ENCODE measurements at places on chromosomes 16 and 17.
A peak's percentile ranks its signal among the peaks of the same experiment; 100 is the strongest.

GRCh38 chr17:2089021-2089422 is 34.1 kb downstream of the HIC1 start:
- DNase-seq: no peak

DNA sequence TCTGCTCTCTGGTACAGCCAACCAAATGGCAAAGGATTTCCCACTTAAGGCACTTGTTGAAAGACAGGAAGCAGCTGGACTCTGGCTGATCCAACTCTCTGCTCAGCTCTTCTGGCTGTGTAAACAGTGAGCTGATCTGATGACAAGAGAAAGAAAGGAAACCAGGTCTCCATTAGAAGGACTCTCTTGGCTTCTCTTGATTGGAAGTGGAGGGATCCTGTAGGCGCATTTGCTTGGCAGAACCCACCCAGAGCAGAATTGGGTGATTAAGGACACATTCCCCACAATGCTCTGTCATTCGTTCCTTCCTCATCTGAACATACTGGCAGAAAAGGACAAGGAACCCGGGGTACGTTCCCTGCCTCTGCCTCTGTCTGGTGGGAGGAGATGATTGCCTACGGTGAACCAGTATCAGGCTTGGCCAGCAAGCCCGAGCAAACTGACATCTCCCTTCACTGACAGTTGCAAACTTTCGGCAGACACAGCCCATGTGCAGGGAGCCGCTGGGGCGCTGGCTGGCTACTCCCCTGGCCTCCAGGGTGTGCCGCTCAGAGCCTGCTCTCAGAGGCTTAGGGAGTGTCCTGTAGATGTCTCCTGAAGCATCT is 29.1 kb downstream of the LDHD start:
- DNase-seq: peak; percentile 89

DNA sequence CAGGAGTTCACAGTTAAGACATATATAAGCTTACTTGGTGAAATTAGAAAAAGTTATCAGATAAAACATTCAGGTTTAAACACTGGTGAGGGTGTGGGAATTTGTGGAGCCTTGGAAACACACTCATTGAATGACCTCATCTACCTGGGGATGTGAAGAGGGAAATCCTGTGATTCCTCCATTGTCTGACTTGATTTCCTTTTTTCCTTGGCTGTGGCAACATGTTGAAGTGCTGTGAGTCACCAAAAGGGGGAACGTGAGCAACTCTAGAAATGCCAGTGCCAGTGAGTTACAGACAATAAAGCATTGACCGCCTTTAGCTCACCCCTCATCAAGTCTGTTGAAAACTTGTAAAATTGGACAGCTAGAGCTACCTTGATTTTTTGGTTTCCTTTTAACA is 1.8 kb downstream of the HMOX2 start:
- no peak for DNase-seq

- no peak for DNase-seq
These were observed 310.0 kb downstream of the SEC14L1 start for GRCh38 chr17:77450742-77451244.

DNA sequence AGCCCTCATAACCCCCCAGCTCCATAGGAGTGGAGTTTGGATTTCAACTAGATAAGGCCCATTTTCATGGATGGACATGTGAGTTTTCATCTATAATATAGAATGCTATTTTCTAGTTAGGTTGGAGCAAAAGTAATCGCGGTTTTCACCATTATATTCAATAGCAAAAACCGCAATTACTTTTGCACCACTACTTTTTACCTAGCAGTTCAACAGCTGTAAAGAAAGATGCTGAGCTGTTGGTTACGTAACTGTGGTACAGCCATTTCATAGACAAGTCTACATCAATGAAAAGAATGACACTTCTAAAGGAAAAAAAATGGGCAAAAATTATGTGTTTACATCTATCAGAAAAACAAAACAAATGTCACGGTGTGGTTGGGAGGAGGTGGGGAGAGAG is 507.7 kb downstream of the MAF start:
- DNase-seq: no peak

DNA sequence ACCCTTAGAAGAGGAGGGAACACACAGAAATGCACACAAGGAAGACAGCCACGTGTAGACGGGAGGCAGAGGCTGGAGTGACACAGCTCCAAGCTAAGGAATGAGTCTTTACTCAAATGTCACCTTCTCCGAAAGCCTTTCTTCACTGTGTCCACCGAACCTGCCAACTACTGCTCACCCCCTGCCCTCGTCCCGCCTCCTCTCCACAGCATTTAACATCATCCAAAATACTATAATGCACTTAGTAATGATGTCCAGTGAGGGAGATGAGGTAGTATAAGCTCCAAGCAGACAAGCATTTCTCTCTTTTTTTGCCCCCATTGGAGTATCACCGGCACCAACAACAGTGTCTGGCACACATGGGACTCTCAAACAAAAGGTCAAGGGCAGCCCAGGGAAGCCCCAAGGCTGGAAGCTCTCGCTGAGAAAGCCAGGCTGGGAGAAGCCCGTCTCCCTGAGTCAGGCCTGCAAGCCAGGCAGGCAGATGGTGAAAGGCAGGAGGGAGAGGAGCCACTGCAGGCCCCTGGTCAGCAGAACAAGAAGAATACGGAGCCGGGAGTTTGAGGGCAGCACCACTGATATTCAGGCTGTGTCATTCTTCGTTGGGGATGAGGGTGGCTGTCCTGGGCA is 25.9 kb downstream of the ZFHX3 start:
- no peak for DNase-seq

GRCh38 chr16:55418586-55418985 is 60.4 kb upstream of the MMP2 start:
- no peak for DNase-seq

GRCh38 chr17:78227455-78227916 is 3.9 kb upstream of the TMEM235 start:
- no peak for DNase-seq

DNA sequence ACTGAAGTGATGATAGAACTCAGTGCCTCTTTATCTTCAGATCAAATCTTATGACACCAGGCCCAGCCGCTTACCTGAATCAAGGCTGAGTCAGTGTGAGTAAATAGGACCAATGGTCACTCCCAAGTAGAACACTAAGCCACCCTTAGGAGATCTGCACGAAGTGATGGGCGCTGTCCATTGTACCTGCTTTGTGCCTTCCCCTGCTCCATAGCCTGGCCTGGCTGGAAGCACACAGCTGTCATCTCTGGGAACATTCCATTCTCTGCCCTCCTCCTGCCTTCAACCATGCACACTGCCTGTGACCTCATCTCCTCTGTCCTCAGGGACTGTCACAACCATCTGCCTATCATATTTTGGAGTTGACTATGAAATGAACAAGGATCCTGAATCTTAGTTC is 279.5 kb upstream of the ASIC2 start:
- no peak for DNase-seq

DNA sequence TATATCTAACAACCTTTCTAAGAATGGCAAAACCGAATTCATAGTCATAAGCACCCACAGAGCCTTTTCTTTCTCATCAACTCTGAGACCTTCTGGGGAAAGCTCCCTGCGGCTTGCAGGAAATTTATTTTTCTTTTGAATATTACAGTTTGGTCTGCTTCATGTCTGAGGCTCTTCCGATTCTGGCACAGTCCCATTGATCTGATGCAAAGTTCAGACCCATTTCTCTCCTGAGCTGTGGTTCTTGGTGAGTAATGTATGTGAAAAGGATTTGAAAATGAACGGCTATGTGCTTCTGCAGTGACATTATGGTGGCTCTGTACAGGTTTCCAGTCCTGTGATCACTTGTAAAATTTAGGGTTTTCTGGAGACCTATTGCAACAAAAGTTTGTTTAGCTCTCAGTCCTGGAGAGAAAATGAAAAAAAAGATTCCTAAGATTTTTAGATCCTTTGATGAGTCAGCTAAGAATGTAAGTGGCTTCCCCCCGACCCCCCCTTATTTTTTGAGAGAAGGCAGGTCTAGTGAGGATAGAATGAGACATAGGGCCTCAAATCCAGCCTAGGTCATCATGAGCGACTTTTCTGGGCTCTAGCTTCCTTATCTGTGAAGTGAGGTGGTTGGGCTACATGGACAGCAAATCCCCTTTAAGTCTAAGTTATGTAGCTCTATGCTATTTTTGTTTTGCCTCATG is 4.6 kb downstream of the GAN start:
- no peak for DNase-seq

DNA sequence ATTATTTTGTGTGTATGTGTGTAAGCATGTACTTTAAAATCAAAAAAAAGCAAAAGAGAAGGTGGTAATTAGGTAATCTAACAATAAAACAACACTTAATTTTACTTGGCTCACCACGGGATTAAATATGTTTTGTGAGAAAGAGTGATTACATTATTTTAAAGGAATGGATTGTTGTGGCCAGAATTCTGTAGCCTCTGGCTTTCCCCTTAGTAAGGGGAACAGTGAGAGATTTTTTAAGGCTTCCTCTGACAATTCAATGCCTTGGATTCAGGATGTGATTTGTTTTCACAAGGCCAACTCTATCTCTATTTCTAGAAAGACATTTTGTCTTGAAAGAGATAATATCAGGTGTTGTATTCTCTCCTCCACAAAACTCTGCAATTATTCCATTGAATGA is 560.3 kb upstream of the CDH8 start:
- DNase-seq: no peak

DNA sequence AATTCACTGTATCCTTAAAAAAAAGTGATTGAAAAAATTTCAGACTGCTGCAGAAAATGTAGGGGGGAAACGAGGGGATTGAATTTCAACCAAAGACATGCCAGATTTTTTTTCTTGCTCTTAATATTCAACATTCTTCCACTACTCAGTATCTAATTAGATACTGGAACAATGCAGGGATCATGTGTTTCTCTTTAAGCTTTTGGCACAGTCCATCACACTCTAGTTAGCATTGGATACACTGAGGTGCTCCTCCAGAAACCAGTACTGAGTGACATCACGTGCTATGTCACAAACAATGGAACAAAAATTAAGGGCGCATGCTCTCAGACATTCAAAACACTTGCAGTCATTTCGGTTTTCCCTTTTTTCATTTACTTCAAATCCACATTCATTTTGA is 298.6 kb upstream of the PSMD7 start:
- no peak for DNase-seq

DNA sequence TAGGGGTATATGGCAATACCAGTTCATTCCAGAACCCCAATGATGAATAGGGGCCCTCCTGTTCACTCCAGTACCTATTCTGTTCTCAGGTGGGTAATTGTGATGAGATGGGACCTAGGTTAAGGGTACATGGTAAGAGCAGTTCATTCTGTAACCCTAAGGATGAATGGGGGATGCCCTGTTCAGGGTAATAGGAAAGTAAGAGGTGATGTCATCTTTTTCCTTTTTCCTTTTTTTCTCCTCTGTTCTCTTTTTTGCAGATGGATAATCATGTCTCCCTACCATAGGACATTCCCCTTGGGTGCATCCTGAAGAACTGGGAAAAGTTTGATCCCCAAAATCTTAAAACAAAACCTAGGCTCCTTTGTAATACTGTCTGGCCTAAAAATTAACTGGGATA is 25.0 kb upstream of the SLC6A2 start:
- DNase-seq: no peak

GRCh38 chr16:83843657-83844056 is 35.9 kb downstream of the HSBP1 start:
- no peak for DNase-seq

DNA sequence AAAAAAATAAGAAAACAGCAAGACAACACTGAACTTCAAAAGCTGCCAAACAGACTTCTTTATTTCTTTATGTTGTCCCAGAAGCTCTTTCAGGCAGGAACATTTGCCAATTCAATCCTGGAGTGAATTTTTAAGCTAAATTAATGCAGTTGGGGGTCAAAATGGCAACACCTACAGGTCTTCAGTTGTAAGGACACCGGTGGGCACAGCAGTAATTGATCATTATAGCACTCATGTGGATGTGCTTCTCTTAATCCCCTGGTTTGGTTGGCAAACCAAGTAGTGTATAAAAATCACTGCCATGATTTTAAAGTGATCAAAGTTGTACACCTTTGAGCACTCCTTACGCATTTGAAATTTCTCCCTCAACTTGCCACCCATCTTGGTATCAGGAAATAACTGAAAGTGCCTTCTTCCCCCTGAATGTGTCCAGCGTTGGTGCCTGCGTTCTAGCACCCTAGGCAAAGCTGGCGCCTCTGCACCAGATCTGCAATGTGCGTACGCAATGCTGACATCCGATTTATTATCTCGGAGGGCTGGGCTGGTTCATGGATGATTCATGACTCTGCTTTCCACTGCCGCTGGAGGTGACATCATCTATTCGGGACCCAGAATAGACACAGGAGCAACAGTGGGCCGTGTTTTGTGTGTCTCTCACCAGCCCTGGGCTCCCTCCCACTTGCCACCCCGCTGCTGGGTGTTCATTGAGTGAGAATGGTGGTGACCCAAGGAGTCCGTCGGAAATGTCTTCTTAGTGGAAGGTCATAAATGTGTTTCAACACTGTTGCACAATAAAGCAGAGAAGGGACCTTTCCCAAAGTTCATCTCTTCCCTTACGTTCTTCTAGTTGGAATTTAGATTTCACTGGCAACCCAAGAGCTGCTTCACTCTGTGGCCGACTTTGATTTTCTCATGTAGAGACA is 203.4 kb downstream of the CCDC182 start:
- DNase-seq: peak; percentile 42

- DNase-seq: peak; percentile 34
These were observed 607.2 kb downstream of the MAF start for GRCh38 chr16:78993346-78993745.

DNA sequence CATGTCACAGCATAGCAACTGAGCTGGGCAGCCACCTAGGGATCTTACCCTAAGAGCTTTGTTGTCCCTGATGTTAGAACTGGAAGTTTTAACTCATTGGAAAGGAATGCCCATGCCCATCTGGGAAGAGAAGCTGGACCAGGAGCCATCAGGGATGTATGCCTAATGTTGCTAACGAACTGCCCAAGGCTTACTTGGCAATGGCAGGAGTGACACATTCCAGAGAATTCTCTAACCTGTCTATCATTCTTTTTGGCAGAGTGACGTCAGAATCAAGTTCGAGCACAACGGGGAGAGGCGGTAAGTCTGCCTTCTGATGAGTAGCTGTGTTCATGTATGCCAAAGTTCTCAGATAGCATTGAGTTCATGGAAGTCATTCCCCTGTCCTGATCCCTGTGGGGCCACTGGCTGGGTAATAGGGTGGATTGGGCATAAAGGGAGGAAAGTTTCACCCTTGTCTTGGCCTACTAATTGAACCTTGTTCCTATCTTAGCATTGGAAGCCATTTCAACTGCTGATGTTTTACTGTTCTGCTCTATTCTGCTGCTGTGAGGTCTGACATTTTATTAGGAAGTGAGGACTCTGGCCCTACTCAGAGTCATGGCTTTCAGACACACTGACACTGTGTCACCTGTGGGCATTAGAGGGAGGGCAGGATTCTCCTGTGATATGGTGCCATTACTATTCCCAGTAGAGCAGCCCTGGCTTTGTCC is 23.7 kb downstream of the MAP3K3 start:
- DNase-seq: no peak

Measured in NCI-H510A (cell line).